ENCODE measurements at places on chromosomes 7 and 10. TPM values are rescaled to one million over a fixed set of nuclear protein-coding genes. Genes with fewer than 3 reads are reported as not detected.

SCART1 gene
- not detected for polyA plus RNA-seq

CCDC172 gene
- polyA plus RNA-seq: not detected

FGL2 gene
- 97.1 TPM for polyA plus RNA-seq

SHTN1 gene
- polyA plus RNA-seq: 14.4 TPM

IDI2 gene
- polyA plus RNA-seq: not detected

INMT gene
- not detected for polyA plus RNA-seq

PNLIPRP1 gene
- not detected for polyA plus RNA-seq

PTF1A gene
- not detected for polyA plus RNA-seq

NPSR1 gene
- not detected for polyA plus RNA-seq

C7orf25 gene
- 2.5 TPM for polyA plus RNA-seq

KMT2E gene
- 58.0 TPM for polyA plus RNA-seq

NEUROG3 gene
- not detected for polyA plus RNA-seq

EGR2 gene
- 10.3 TPM for polyA plus RNA-seq

FKBP6 gene
- not detected for polyA plus RNA-seq

PRSS37 gene
- not detected for polyA plus RNA-seq

CXCL12 gene
- polyA plus RNA-seq: not detected

AOAH gene
- polyA plus RNA-seq: 349 TPM

SH2D4B gene
- polyA plus RNA-seq: not detected

CTAGE8 gene
- not detected for polyA plus RNA-seq

RAPGEF5 gene
- polyA plus RNA-seq: not detected

BTAF1 gene
- 5.1 TPM for polyA plus RNA-seq

LIPN gene
- 8.9 TPM for polyA plus RNA-seq
